ENCODE measurements at places on chromosomes 12 and 14.

DNA sequence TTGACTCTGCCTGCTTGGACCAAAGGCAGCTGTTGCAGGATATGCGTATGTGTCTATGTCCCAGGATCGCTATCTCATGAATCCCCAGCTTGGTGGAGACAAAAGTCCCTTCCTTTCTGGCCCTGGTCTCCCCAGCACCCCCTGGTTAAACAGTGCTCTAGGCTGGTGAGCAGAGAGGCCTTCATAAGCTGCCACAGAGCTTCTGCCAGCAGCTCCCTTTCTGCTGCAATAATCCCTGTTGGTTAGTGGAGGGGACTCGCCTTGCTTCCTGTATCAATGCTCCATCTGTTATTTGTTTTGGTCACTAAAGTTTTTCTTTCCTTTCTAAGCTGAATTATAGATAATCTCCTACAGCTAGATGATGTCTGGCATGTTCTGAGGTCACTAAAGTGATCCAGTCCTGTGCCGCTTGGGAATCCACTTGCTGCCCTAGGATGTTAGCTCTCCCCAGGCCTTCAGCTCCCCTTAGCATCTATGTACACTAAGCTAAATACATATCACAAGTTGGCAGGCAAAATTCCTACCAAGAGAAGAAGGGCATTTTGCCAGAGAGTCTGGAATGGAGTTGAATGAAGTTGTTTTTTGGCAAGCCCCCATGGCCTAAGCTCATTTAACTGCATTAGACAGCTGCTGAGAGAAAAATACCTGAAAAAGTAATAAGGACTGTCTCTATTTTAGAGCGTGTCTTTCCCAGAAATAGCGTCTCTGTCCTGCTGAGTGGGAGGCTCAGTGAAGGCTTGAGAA lies 47.8 kb downstream of the RDH12 start:
- no peak for DNase-seq

GRCh38 chr12:64154677-64155076 lies 67.4 kb downstream of the KICS2 start:
- DNase-seq: no peak

DNA sequence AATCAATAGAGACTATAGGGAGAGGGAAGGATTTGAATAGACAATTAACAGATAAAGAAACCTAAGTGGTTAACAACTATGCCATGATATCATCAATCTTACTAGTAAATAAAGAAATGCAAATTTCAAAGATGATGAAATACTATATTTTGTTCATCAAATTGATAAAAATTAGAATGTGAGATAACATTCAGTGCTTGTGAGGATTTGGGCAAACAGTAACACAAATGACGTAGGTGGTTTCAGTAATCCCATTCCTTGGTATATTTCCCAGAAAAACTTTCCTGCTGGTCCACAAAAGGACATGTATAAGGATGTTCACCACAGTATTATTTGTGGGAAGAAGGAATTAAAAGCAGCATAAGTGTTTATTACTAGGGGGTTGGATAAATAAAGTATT lies 136.0 kb downstream of the ERC1 start:
- DNase-seq: no peak

GRCh38 chr14:92153581-92153980 lies 31.8 kb downstream of the CPSF2 start:
- DNase-seq: no peak

GRCh38 chr12:111715279-111715678 lies 29.4 kb downstream of the ACAD10 start:
- DNase-seq: no peak

DNA sequence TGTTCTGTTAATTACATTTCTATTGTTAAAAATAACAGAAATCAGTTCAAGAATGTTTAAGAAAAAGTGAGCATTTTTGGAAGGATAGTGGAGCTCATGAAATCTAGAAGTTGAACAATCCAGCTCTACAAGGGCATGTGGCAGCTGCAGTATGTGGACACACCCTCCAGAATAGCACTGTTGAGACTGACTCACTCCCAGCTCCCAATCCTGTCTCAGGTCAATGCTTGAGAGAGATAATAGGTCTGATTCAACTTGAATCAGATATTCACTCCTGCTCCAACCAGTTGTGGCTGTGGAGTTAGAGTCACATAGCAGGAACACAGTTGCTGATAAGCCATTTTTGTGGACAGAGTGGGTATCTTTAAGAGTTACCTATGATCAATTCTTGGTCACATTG lies 113.0 kb upstream of the NTF3 start:
- DNase-seq: no peak

DNA sequence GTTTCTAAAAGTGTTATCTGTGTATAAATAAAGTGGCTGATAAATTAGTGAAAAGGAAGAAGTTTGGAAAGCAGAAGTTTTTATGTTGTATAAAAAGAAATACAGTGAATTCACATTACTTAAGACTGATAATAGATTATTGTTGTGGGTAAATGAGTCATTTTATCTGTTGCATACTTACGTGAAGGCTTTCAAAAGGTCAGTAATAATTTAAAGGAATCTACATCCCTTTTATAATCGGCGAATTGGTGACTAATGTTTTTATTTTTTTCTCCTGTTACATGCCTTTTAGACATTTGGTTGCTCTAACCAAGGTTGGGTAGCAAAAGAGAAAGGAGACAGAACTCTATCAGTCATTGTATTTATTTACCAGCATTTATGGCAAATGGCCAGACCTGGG lies 155.9 kb downstream of the SLC41A2 start:
- DNase-seq: no peak

DNA sequence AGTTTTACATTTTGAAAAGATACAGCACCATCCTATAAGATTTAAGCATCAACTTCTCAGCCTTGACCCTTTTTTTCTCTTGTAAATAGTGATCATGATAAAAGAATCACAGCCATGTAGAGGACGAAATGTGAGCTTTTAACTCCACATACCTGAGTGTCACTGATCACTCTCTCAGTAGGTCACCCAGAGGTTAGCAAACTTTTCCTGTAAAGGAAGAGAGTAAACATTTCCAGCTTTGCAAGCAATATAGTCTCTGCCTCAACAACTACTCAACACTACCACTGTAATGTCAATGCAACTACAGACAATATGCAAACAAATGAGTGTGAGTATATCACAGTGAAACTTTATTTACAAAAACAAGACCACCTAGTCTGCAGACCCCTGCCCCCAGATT lies 912.1 kb downstream of the DIO2 start:
- DNase-seq: no peak

GRCh38 chr12:118541071-118541470 lies 164.7 kb downstream of the SUDS3 start:
- no peak for DNase-seq

All from forelimb muscle (tissue), 1 donor.